ENCODE measurements at places on chromosomes 12 and 14.

DNA sequence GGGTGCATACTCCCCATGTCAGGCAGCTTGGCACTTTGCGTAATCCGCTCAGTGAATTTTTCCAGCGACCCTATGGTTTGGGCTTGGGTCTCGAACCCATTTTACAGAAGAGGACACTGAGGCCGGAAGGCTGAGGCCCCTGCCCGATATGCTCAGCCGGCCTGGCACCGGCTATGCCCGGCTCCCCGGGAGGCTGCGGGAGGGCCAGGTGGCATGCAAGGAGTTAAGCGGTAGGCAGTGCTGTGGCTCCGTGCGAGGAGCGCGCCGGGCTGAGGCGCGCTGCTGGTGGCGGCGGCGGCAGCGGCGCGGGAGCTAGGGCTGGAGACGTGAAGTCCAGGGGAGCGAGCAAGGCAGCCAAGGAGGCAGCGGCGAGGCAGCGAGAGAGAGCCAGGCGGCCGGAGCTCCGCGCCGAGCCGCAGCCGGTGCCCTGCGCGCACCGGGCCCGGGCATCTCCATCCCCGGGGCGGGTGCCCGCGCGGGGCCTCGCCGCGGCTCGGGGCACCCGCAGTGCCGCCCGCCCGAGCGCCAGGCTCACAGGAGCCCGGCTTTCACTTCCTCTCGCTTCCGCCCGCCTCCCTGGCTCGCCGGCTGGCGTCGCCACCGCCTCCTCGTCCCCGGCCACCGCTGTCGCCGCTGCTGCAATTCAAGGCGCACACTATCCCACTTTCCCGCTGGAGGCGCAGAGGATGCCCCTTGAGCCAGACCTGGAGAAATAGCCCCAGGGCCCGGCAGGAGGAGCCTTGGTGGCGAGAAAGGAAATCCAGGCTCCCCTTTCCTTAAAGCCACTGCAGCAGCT, at the start of gene WSCD2:
Gene WSCD2, plus strand, starts transcription at position 272 of the 796 bp plus-strand sequence. CDS start 66,545 bp downstream, outside the sequence.
- DNase-seq: peak; percentile 45

- DNase-seq: no peak
These were observed 12.3 kb upstream of the RTRAF start for GRCh38 chr14:51977075-51977474.

DNA sequence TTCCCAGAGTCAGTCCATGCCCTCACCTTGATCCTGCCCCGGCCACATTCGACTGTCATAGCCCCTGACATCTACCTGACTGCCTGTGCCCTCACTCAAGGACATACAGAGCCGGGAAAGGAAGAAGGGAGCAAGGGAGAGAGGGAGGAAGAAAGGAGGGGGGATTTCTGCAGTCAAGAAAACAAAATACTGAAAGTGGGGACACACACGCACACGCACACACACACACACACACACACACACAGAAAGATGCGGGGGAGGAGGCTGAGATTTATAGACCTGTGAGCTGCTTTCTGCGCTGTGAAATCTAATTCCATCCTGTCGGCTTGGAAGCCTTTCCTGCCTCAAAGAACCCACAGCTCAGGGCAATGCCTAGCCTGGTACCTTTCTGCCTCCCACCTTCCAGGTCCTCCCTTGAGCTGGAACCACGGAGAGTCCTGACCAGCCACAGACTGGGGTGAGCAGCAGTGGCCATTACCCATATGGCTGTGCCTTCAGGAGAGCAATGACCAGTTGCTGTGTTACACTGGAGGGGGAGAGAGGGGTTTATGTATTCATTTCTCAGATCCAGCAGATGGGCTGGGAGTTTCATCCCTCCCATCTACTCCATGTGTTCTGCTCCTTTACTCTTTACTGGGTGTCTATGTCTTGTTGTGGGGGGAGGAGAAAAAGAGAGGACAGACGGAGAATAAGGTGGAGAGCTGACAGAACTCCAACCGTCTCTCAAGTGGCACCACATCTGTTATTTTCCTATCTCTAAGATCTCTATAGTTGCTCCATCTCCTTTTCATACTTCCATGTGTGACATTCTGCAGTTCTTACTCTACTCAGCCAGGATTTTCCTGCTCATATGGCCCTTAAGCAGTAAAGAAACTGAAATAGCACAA, 12.9 kb downstream of the C14orf93 start:
- DNase-seq: no peak

GRCh38 chr12:131002216-131002631, 48.5 kb downstream of the ADGRD1 start:
- no peak for DNase-seq

- peak; percentile 35 for DNase-seq
These were observed 31.3 kb downstream of the MIA2 start for GRCh38 chr14:39265033-39265432.

DNA sequence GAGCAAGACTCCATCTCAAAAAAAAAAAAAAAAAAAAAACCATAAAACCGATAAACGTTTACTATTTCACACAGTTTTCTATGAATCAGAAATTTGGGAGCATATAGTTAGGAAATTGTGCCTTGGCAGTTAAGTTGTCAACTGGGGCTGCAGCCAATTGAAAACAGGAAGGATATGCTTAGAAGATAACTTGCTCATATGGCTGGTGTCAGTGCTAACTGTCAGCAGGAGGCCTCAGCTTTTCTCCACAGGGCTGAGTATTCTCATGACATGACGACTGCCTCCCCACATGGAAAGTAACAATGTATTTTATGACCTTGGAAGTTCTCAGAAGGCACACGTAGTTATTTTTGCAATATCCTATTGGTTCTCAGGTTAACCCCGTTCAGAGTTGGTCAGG, 29.6 kb upstream of the OR5AU1 start:
- no peak for DNase-seq

- peak; percentile 6 for DNase-seq
These were observed 23.0 kb downstream of the MNAT1 start for GRCh38 chr14:60757567-60758002.

DNA sequence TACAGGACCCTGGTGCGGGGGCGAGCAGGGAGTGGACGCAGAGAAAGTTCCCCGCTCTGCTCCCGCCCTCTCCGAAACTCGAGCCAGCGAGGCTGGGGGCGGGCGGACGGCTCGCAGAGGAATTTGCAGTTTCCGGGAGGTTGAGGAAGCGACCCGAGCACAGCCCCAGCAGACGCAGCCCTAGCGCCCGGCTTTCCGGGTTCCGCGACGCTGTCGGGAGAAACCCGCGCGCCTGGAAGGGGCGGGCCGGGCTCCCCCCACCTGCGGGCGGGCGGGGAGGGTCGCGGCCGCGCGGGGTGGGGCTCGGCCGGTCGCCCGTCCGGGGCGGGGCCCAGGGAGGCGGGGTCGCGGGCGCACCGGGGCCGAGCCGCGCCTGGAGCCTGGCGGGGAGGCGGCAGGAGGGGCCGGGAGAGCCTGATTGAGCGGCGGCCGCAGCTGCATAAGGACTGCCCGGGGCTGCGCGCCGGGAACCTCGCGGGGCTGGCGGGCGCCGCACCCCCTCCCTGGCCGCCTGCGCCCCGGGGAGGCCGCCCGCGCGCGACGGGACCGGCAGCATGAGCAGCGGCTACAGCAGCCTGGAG, at the start of gene RASSF3:
Gene RASSF3, plus strand, starts transcription at position 417 of the 581 bp plus-strand sequence. Its CDS starts 138 bp downstream, at position 555.
- peak; percentile 91 for DNase-seq

DNA sequence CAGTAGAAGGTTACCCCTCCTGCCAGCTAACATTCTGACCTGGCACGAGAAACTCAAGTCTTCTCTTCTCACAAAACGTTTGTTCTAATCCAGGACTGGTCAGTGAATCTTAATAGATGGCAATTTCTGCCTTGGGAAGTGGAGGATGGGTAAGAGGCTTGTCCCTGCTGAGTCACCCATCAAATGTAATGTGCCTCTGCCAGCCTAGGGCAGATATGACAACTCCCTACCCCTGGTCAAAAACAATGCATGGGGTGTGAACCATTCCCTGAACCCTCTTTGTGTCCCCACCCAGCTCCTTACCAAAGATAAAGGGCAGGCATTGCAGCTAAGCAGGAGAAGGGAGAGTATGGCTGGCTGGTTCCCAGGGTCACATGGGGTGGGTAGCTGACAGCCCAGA, 1052.9 kb downstream of the GALC start:
- no peak for DNase-seq

- no peak for DNase-seq
These were observed 29.0 kb downstream of the TESC start for GRCh38 chr12:117069926-117070900.

DNA sequence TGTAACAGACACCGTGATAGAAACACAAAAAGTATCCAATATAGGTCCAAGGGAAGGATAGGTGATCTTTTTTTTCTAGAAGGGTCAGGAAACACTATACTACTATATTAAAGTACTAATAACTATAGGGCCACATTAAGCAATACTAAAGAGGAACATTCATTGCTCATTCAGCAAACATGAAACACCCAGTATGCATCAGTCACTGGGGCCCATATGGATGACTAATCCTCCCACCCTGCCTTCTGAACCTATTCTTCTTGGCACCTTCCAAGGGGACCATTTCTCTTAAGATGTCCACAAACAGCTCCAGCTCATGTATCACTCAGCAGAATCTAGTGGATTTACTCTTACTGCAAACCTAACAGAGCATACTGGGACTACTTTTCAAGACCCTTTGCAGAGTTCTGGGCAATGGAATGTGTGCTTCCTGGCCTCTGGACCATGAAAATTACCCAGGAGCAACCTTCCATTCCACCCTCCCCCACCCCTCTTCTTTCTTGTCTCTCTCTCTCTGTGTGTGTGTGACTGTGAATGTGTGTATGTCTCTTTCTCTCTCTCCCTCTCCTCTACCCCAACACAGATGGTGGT, 187.9 kb downstream of the EPS8 start:
- DNase-seq: peak; percentile 24

- DNase-seq: no peak
These were observed 30.1 kb upstream of the GPR132 start for GRCh38 chr14:105095236-105095805.

- no peak for DNase-seq
These were observed 403.4 kb upstream of the DCN start for GRCh38 chr12:91586015-91586414.

DNA sequence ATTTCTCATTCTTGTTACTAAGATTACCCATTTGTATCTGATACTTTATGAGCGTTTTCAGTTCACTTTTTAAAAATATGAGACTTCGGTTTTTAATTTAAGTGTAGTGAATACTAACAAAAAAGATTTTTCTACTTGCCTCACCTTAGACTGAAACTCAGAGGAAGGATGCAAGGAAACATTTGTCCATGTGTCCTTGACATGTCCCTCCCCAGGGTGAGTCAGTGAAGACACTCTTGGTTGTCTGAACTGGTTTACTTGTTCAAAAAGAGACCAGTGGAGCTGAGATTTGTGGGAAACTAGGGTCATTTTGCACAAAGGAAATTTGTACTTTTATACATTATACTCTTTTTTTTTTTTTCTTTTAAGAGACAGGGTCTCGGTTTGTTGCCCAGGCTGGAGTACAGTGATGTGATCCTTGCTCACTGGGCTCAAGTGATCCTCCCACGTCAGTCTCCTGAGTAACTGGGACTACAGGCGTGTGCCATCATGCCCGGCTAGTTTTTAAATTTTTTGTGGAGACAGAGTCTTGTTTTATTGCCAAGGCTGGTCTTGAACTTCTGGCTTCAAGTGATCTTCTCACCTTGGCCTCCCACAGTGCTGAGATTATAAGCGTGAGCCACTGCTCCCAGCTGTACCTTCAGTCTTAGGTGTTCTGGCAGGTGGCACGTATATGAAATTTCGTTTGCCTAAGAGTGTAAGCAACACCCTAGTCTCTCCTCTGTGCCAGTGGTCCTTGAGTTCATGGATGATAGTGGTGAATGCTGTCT, 56.7 kb downstream of the PPFIBP1 start:
- DNase-seq: no peak

DNA sequence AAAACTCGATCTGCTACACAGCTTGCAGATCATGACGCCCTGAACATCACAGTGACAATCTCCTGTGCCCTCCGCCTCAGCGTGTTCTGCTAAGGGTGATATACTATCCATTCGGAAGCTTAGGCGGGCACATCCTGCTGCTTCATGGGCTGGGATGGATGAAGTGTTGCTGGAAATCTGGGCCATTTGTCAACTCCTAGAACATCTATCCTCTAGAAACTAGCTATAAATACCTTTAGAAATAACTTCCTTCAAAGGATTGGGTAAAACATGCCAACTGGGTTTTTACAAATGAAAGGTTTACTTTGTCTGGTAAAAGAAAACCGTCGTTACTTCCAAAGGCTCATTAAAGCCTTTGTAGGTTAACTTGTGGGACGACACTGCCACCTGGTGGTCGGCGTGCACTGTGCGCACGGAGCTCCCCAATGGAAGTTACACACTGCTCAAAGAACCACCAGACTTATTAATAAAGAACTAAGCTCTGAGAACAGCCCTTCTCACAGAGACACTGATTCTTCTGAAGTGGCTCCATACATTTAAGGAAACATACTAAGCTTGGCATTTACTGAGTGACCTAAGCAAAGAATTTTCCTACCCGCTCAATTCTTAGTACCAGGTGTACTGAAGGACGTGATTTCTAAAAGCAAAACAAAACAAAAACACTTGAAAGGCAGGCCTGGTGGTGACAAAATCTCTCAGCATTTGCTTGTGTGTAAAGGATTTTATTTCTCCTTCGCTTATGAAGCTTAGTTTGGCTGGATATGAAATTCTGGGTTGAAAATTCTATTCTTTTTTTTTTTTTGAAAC, 21.6 kb upstream of the CACNA2D4 start:
- DNase-seq: peak; percentile 80

- DNase-seq: no peak
These were observed 85.9 kb downstream of the ST8SIA1 start for GRCh38 chr12:22248571-22249115.

DNA sequence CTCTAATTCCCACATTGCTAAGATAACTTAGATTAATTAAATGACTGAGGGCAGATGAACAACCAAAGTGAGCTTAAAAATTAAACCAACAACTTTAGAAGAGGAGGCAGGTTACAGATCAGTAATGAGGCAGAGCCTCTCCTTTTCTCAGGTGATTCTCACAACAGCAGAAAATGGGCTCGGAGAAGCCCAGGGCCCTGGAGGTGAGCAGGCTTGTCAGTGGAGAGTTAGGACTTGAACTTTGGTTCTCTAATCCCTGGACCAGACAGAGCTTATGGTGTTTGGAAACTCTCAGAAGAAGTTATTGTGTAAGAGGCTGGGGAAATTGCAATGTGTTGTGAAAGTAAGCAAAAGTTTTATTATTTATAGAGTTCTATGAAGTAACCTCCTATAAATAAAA, 2.8 kb downstream of the TRHDE start:
- no peak for DNase-seq

DNA sequence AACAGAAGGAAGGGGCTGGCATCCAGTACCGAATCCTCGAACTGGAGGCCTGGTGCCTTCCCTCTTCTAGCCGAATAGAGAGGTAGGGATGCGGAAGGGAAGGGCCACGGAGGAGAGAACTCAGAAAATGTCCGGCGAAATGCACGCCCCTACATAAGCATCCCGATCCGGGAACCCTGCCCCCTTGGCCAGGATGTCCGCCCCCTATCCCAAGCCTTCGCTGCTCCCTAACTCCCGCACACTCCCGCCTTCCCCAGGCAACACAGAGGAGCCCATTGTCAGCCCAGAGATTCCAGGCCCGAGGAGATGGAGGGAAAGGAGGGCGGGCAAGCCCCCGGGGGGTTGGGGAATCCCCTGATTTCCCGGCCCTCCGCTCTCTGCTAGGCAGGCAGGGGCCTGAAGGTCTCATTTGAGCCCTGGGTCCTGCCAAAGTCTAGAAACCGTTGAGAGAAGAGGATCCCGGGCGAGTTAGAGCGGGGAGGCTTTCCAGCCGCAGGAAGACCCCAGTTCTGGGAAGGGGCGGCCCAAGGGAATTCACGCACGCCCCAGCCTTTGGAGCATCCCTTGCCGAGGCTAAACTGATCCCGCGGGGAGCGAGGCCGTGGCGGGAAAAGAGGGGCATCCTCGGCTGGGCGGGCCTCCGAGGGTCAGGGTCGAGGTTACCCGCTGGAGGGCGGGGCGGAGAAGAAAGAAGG, 569 bp upstream of the ARHGEF40 start:
- DNase-seq: peak; percentile 25

Data from ACHN (cell line).